Left renal cortex interstitium (tissue), 4 donors: ENCODE measurements at places on chromosomes 2 and 18. TPM values are rescaled to one million over a fixed set of nuclear protein-coding genes. Genes with fewer than 3 reads are reported as not detected.

GRCh38 chr2:8799004-8799403 is 38.4 kb downstream of the KIDINS220 start:
- no peak for DNase-seq

DNA sequence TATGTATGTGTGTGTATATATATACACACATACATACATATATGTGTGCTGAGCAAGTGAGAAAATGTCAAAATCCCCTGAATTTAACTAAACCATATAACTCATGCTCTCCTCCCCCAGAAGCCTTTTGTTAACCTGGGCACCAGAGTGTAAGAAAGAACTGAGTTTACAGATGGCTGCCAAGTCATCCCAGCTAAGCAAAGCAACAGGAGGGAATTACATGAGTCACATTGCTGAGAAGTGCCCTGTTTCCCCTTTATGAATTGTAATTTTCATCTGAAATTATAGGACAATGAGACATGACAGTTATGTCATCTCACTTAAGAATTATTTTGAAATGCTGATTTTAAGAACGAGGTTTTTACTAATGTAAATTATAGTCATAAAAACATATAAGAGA is 29.9 kb downstream of the SCN7A start:
- no peak for DNase-seq

DNA sequence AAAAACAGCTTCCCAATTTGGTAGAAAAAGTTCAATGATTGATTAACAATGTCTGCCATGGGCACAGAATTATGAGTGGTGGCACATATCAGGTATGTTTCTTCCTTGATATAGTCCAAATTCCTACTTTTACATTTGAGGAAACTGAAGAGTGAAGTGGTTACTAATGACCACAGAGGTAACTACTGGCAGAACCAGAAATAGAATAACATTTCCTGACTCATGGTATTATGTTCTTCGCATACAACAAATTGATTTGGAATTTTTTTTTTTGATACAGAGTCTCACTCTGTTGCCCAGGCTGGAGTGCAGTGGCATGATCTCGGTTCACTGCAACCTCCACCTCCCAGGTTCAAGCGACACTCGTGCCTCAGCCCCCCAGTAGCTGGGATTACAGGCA is 6.0 kb upstream of the NFE2L2 start:
- no peak for DNase-seq

DNA sequence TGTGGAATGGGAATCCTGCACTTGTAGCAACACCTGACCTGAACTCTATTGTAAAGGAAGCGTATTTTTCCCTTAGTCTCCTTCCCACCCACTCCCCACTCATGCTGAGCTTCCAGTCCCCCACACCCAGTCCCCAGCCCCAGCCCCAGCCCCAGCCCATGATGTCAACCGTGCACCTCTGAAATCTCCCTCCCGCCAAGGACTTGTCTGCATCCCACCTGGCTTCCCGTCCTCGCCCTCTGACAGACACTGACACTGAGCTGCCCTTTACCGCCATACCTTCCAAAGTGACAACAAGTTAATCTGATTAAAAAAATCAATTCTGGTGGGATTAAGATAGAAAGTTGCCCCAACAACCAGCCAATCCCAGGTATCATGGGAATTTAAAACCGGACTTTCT is 213.6 kb upstream of the CELF4 start:
- DNase-seq, result no peak

DNA sequence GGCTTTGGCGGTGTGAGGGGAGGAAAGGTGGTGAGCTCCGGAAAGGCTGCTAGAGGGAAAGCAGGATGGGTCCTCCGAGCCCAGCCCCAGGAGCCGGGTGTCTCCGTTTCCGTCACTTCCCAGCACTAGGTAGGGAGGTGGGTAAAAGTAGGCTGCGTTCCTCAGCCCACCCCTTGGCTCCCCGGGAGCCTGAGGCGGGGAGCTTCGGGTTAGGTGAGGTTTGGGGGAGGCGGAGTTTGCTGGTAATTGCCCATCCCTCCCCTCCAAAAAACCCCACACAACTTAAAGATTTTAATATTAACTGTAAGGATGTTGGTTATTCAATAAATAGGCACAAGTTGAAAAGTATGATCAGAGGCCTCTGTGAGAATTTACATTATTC is 552 bp upstream of the ATF2 start:
- DNase-seq, result no peak

DNA sequence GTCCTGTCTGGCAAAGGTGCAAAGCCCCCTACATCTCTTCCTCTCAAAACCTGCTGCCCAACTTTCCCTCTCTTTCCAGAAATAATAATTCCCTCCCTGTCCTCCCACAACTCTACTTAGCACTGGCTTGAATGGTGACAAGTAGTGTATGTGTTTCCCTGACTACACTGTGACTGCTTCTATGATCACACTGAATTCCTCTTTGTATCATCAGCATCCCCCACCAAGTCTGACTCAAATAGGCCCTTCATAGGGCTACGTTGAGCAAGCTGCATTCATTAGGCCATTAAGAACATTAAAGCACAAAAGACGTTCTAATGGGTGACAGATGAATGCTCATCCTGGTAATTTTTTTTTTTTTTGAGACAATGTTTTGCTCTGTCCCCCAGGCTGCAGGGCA is 13.7 kb upstream of the ST3GAL5 start:
- DNase-seq, result no peak

DNA sequence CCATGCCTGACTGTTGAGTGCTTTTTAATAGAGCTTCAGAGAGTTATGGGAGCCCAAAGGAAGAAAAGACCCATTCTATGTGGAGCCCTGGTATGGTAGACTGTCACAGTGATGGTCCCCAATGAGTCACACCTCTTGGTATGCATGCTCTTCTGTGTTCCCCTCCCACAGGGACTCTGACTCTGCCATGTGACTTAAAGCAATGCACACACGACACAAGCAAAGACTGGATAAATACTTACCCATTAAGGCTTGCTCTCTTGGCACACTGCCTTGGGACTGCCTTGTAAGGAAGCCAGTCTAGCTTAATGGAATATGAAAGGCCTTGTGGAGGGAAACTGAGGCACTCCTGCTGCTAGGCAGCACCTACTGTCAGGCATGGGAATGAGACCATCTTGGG is 16.7 kb upstream of the DTNB start:
- DNase-seq, result no peak

- DNase-seq, result no peak
These were observed 26.8 kb upstream of the EPAS1 start for GRCh38 chr2:46270384-46270783.

GRCh38 chr18:61531182-61531581 is 198.0 kb downstream of the CDH20 start:
- DNase-seq, result no peak

GRCh38 chr2:138113871-138114525 is 149.7 kb downstream of the HNMT start:
- DNase-seq, result no peak

DNA sequence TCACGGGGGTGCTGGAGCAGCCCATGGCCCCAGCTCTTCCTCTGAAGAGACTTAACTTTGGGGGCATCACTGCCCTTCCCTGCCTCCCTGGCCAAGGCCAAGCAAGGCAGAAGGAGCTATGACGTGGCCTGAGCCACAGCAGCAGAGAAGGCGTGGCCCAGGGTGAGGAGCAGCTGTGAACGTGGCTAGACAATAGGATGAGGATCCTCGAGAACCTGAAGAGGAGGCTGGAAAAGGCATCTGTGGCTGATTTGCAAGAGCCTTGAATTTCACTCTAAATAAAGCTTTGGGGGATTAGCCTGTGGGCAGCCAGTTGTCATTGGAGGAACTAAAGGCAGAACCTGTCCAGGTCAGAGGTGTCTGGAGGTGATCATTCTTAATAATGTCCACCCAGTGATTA is 652.9 kb upstream of the ID2 start:
- no peak for DNase-seq

DNA sequence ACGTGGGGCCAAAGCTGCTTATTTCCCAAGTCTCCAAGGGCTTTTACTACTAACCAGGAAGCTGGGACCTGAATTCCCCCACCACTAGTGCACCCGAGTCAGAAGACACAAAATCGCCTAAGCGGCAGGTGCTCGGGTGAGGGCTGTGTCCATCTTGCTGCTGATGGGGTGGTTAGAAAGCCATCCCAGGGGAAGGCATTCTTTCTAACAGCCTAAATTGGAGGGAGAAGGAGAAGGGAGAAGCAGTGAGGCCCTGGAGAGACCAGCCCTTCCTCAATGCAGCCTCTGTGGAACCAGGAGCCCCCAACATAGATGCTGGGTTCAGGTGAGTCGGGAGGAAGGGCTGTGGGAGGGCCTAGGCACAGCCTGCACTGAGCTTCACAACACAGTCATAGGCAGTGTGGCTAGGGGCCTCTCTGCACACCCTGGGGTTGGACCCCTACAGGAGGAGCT is 1.9 kb upstream of the PROM2 start:
- DNase-seq, result no peak

- no peak for DNase-seq
These were observed 109.7 kb downstream of the CD8B2 start for GRCh38 chr2:106596844-106597243.

DNA sequence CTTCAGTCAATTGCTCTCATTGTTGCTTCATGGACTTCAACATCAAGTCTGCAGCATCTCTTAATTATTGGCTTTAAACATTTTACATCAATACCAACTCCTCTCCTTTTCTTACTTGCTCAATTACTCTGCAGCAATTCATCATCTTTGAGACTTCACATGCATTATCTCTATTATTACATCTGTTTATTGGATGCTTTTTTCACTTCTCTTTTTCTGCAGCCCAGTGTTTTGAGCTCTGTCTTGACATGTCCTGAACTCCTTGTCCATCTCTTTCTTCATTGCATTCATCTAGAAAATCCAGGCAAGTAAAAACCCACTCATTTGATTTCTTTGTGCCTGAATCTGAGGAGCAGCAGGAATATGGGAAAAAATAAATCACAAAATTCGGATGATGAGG is 647.9 kb downstream of the PLCL1 start:
- DNase-seq, result no peak

GRCh38 chr18:70148039-70148938 is 57.2 kb downstream of the RTTN start:
- no peak for DNase-seq

GRCh38 chr2:38294597-38294996 is 82.5 kb downstream of the ATL2 start:
- DNase-seq, result no peak

DNA sequence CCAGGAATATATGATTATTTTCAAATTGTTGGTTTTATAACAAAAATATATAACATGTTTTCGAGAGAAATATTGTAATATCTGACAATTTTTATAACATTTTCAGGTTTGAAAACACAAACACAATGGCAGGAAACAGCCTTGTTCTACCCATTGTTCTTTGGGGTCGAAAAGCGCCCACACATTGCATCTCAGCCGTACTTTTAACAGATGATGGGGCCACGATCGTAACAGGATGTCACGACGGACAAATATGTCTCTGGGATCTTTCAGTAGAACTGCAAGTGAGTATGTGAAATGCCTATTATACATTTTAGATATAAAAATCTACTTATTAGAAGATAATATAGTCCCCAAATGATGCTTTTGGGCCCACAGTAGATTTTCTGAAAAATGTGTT is 21.2 kb downstream of the WDR7 start:
- DNase-seq, result no peak

DNA sequence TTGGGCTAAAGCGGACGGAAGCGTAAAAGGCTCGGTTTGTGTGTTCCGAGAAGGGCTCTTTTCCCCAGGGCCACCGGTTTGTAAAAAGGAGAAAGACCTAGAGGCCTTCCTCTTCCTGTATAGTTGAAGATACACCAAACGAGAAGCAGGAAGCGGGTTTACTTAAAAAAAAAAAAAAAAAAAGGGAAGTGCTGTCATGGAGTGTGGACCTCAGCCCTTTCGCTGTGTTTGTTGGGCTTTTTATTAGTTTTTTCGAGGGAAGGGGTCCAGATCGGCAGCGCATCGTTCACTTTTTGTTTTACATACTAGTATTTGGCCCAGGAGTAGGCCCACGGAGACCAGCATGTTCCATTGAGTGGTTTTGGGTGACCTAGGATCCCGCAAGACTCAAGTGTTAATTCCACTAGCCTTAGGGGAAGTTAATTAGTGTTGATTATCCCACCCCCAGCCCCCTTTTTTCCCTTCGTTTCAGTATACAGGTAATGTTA is 676 bp downstream of the ACTR2 start:
- DNase-seq, result no peak

GRCh38 chr18:68244786-68245185 is 470.1 kb downstream of the TMX3 start:
- no peak for DNase-seq

- no peak for DNase-seq
These were observed 10.1 kb downstream of the GPR39 start for GRCh38 chr2:132426656-132427055.

DNA sequence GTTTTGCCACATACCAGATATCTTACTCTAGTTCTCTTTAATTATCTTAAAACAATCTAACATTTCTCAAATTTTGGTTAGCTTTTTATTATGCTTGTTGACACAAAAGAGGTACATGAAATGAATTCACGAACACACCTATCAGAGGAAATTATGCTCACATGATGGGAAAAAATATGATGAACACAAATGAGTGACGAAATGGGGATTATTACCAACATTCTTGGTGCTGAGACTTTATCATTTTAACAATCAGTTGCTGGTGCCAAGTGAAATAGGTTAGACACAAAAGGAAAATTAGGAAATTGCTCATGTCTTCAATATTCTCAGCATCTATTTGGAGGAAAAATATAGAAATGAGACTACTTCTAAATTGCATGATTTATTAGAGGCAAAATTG is 944.7 kb upstream of the NRXN1 start:
- no peak for DNase-seq

DNA sequence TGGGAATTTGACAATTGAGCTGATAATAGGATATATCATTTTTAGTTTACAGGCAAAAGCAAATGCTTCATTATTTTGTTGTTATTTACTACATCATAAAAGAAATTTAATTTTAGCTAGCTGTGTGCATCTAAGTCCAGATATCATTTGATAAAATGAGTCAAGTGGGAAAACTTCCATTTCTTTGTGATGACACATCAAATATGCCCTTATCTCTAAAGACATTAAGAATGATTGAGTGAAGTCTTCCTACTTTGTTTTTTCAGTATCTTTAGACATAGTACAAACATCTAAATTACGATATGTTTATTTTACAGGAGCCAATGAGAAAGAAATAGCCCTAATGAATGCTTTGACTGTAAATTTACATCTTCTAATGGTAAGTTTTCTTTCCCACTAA is 77.0 kb downstream of the KYNU start:
- DNase-seq, result no peak

DNA sequence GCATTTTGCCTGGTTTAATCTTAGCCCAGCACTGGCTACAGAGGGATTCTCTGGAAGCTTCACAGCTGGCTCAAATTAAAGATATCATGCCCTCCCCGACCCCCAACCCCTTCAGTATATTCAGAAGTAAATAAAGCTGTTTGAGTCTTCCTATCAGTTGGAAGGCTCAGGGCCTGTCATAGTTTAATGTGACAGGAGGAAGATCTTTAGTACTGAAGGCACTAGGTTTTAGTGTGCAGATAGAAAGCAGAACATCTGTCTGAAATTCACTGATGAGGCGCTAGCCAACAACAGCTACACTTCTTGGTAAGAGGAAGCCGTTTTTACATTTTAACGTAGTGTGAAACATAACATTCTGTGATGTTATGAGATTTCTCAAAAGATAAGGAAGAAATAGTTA is 969.1 kb upstream of the CDH2 start:
- no peak for DNase-seq

Gene ALK
- 0.30 TPM for polyA plus RNA-seq

Gene RALB
- polyA plus RNA-seq, result 71.4 TPM

Gene UGT1A3
- not detected for polyA plus RNA-seq

Gene ATP8B1
- 26.1 TPM for polyA plus RNA-seq

Gene TMEM247
- polyA plus RNA-seq, result not detected

Gene CCDC178
- polyA plus RNA-seq, result 1.4 TPM

Gene ALPP
- polyA plus RNA-seq, result not detected

Gene ABCB11
- polyA plus RNA-seq, result 0.13 TPM

Gene HRH4
- not detected for polyA plus RNA-seq

Gene LHCGR
- 0.22 TPM for polyA plus RNA-seq

Gene LYPD6B
- 30.6 TPM for polyA plus RNA-seq

Gene BMPR2
- polyA plus RNA-seq, result 48.6 TPM
